ENCODE measurements at places on chromosomes 2 and 18.

DNA sequence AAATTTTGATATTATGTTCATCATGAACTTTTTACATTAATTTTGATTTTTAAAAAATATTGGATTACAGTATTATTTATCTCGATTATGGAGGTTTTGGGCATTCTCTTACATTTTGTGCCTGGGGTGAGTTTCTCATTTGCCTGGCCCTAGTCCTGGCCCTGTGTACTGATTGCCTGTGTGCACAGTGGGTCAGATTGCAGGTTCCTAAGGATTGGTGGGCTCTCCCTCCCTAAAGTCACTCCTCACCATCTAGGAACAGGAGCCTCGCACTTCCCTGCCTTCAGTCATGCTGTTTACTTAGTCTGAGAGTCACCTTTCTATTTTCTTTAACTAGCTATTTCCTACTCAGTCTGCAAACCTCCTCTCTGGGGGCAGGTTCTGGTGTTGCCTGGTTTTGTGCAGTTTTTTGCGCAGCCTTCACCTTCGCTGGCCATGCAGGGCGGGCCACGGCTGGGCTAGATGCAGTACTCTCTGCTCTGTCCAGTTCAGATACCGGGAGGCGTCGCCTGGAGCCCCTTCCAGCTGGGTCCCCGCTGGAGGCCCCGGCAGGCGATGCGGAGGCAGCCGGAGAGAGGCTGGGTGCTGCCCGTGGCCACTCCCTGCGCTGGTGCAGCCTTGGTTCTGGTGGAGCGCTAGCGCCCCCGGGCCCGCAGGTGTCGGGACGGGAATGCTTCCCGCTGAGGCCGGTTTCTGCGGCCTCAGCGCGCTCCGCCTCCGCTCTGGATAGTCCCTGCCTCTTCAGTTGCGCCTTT lies 23.3 kb upstream of the MC5R start:
- peaks cover 56% of the 10 kb centered on the region for H3K27me3 ChIP-seq
- H3K4me3 ChIP-seq, result no peak overlapping the region
- H3K4me1 ChIP-seq, result peaks cover 4% of the 10 kb centered on the region
- no peak overlapping the region for H3K27ac ChIP-seq

DNA sequence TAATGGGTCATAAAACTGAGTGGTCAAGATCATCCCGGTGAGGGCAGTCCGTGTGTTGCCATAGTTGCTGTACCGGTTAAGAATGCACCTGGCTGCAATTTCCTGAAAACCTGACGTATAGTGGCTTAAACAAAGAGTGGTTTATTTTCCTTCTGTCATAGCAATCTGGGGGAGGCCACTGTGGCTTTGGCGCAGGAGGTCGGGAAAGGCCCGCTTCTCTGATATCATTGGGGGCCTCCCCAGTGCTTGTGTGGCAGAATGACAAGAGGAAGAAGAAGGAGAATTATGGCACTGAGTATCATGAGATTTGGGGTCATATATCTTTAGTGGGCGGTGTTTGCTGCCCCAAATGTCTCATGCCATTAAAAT lies 4.4 kb downstream of the C2orf92 start:
- no peak overlapping the region for H3K4me3 ChIP-seq
- H3K27ac ChIP-seq, result no peak overlapping the region
- no peak for DNase-seq
- no peaks in the 10 kb centered on the region for H3K36me3 ChIP-seq
- H3K27me3 ChIP-seq, result no peaks in the 10 kb centered on the region

GRCh38 chr2:121595012-121595891 lies 54.0 kb downstream of the CLASP1 start:
- H3K27me3 ChIP-seq, result no peaks in the 10 kb centered on the region
- DNase-seq, result no peak
- H3K4me1 ChIP-seq, result peaks cover 44% of the 10 kb centered on the region
- no peak overlapping the region for H3K4me3 ChIP-seq
- peak overlapping the region; percentile 87 for H3K27ac ChIP-seq
- H3K36me3 ChIP-seq, result peaks cover 6% of the 10 kb centered on the region

DNA sequence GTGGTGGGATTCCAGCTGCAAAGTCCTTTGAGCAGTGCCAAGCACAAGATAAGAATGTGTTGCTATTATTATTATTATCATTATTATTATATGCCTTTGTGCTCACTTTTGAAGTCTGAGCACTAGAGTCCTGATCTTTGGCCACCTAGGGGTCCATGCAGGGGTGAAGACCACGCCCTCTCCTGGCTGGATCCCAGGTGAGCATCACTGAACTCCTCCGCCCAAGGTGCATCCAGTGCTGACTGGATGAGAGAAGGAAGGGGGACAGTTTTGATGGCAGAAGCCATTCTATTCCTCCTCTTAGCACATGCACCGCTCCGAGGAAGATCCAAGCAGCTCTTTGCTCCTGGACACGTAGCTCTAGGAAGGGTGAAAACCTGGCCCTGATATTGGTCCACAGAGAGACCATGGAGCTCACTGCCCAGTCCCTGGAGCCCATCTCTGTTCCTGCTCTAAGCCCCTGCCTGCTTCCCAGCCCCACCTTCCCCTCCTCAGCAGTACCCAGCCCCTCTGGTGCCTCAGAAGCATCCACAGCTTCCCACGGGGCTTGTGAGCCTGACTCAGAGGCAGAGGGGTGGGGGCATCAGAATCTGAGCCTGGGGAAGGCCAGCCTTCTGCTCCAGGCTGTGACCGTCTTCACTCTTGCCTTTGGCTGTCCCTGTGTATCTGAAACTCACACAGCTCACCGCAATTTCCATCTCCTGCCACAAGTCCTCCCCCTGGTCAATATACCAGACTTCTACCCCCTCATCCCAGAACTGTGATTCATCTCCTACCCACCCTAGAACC lies 45.4 kb downstream of the MCFD2 start:
- H3K4me3 ChIP-seq, result no peak overlapping the region
- H3K27ac ChIP-seq, result no peak overlapping the region
- H3K4me1 ChIP-seq, result peaks cover 6% of the 10 kb centered on the region
- peaks cover under 1% of the 10 kb centered on the region for H3K36me3 ChIP-seq
- peaks cover 13% of the 10 kb centered on the region for H3K27me3 ChIP-seq

GRCh38 chr2:215417400-215417951 lies 18.4 kb downstream of the FN1 start:
- no peak overlapping the region for H3K27ac ChIP-seq
- H3K27me3 ChIP-seq, result peaks cover 23% of the 10 kb centered on the region
- no peak overlapping the region for H3K4me3 ChIP-seq
- no peak for DNase-seq
- H3K4me1 ChIP-seq, result no peaks in the 10 kb centered on the region

GRCh38 chr2:9196637-9197036 lies 10.0 kb upstream of the ASAP2 start:
- DNase-seq, result no peak
- H3K4me1 ChIP-seq, result no peaks in the 10 kb centered on the region
- H3K27ac ChIP-seq, result no peak overlapping the region
- H3K27me3 ChIP-seq, result peaks cover 34% of the 10 kb centered on the region
- H3K4me3 ChIP-seq, result no peak overlapping the region

DNA sequence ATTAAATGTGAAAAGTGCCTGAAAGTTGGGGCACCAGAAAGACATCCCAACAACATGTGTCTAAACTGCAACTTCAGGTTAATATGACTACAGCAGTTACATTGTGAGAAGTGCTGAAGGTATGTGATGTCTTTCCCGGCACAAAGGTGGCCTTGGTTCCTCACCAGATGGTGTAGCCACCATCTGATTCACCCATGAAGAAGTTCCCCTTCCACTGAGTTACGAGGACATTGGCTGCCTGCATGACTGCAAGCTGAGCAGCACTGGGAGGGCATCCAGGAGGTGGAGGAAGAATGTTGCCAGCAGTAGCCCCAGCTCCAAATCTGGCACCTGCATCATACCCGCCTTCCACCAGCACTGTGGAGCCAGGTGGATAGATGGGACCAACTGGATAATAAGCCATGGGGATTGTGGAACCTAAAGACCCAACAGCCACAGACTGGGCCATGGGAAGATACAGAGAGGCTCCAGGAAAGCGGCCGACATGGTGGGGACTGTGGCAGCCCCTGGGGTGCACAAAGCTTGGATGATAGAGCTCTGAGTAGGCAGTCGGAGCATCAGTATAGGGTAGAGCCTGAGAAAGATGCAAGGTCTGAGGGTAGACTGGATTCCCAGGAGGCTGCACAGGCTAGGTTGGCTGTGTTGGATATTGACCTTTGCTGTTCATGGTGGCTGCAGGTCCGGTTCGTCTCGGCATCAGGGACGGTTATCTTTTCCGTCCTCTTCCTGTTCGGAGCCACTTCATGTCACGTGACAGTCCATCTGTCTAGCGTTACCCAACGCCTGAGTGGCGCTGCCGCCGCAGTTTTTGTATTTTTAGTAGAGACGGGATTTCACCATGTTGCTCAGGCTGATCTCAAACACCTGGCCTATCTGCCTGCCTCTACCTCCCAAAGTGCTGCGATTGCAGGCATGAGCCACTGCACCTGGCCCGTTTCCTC lies 36.9 kb downstream of the SUMO1 start:
- peaks cover 2% of the 10 kb centered on the region for H3K4me1 ChIP-seq
- DNase-seq, result no peak
- no peak overlapping the region for H3K4me3 ChIP-seq
- no peak overlapping the region for H3K27ac ChIP-seq
- peaks cover 2% of the 10 kb centered on the region for H3K27me3 ChIP-seq

DNA sequence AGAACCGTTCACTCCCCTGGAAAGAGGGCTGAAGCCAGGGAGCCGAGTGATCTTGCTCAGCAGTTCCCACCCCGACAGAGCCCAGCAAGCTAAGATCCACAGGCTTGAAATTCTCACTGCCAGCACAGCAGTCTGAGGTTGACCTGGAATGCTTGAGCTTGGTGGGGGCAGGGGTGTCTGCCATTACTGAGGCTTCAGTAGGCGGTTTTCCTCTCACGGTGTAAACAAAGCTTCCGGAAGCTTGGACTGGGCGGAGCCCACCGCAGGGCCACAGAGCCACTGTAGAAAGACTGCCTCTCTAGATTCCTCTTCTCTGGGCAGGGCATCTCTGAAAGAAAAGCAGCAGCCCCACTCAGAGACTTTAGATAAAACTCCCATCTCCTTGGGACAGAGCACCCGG lies 180.8 kb downstream of the WDR7 start:
- H3K27ac ChIP-seq, result no peak overlapping the region
- no peaks in the 10 kb centered on the region for H3K4me1 ChIP-seq
- H3K4me3 ChIP-seq, result no peak overlapping the region
- H3K27me3 ChIP-seq, result no peaks in the 10 kb centered on the region
- peaks cover 16% of the 10 kb centered on the region for H3K36me3 ChIP-seq

DNA sequence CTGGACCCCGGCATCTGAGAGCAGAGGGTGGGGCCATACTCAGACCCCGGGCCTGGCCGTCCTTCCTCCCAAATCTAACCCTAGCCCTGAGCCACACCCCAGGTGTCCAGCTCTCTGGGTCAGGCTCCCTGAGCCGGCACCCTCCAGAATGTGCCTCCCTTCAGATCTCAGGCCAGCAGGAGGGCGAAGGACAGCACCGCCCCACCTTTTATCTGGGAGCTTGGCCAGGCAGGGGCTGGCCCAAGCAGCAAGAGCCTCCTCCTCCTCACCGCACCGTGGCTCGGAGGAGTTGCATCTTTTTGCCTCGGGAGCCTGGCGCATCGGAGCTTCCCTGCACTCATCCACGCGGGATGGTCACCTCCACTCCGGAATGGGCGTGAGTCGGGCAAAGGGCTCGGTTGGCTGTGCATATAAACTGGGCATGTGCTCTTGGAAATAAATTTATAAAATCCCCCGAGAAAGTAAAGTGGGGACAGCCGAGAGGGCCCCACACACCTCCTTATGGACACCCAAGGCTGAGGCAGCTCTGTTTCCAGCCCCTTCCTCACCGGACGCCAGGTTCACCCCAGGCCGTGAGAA lies 69.1 kb upstream of the CTDP1 start:
- peaks cover 3% of the 10 kb centered on the region for H3K27me3 ChIP-seq
- DNase-seq, result no peak

- H3K36me3 ChIP-seq, result peaks cover 1% of the 10 kb centered on the region
- H3K4me3 ChIP-seq, result peak within 1 kb of the TSS; percentile 92
- peak; percentile 59 for DNase-seq
- H3K27ac ChIP-seq, result peak within 1 kb of the TSS; percentile 77
These were observed at the start of gene IRS1 for GRCh38 chr2:226799211-226799975. Gene IRS1, minus strand, starts transcription at chr2:226799820. Its CDS starts 1,082 bp downstream, at chr2:226798738.

DNA sequence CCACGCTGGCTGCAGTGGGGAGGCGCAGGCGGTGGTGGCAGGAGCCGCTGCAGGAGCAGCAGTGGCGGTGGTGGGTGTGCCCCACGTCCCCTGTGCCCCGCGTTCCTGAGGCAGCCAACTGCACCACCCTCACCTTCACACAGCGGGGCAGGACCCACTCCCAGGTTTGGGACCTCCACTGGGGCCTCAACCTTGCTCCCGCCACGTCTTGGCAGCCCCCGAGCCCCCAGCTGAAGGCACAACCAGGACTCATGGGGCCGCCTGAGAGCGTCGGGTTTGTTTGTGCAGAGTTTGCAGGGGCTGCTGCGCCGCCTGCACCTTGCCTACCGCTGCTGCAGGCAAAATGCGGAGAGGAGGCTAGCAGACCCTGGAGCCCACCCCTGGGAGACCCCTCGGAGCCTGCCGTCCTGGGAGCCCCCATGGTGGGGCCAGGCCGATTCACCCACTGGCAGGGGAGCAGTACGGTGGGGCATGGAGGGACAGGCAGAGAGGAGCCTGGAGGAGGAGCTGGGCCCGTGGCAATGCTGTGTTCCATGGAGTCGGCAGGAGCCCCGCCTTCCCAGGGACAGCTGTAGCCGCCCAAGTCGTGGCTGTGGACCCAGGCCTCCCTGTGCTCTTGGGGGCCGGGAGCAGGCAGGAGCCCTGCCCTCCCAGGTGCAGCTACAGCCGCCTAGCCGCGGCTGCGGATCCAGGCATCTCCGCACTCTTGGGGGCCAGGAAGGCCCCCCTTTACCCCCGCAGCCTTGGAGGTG lies 14.7 kb upstream of the EML6 start:
- peaks cover 8% of the 10 kb centered on the region for H3K27me3 ChIP-seq
- H3K4me1 ChIP-seq, result peaks cover 6% of the 10 kb centered on the region
- H3K27ac ChIP-seq, result no peak overlapping the region
- DNase-seq, result peak; percentile 32

GRCh38 chr2:227188292-227188691 lies 23.9 kb downstream of the COL4A3 start:
- no peaks in the 10 kb centered on the region for H3K27me3 ChIP-seq
- H3K27ac ChIP-seq, result no peak overlapping the region
- H3K4me1 ChIP-seq, result peaks cover 23% of the 10 kb centered on the region
- H3K4me3 ChIP-seq, result no peak overlapping the region
- no peak for DNase-seq

GRCh38 chr2:112794131-112794733 lies 9.9 kb upstream of the IL1A start:
- H3K27me3 ChIP-seq, result no peaks in the 10 kb centered on the region
- H3K4me1 ChIP-seq, result peaks cover 25% of the 10 kb centered on the region
- H3K36me3 ChIP-seq, result no peaks in the 10 kb centered on the region
- H3K4me3 ChIP-seq, result no peak overlapping the region

DNA sequence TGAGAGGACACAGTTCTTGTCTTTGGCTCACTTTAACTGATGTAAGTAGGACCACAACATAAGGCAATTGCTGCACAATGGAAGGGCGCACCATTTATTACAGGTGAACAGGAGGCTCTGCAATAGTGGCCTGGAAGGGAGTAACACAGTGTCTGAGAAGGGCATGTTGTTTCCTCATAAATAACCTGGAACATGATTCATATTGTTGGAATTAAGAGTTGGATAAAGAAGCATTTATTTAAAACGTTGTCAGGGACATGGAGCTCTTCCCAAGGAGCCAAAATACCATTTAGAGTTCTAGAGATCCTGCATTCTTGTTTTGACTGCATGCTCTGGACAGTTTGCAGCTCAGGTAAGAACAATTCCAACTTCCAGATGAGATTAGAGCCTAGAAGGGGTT lies 110.4 kb downstream of the PLCL1 start:
- no peaks in the 10 kb centered on the region for H3K27me3 ChIP-seq
- H3K36me3 ChIP-seq, result no peaks in the 10 kb centered on the region
- DNase-seq, result no peak
- H3K27ac ChIP-seq, result no peak overlapping the region
